ENCODE measurements at places on chromosomes 4 and X.

DNA sequence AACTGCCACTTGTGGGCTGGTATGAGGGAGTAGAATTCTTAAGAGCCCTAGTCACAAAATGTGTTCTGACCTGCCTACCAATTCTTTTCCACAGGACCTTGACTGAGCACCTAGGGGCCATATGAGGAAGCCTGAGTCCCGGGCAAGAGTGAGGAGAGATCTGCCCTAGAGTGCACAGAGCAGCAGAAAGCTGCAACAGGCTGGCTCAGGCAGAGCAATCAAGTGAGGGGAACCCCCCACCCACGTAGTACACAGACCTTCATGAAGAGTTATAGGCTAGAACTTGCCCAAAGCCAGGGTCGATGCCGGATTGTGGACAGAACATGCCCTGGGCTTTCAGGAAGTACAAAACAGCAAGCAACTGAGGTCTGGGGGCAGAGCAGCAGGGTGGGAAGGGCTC is 117.0 kb downstream of the SPOCK3 start:
- DNase-seq = no peak

DNA sequence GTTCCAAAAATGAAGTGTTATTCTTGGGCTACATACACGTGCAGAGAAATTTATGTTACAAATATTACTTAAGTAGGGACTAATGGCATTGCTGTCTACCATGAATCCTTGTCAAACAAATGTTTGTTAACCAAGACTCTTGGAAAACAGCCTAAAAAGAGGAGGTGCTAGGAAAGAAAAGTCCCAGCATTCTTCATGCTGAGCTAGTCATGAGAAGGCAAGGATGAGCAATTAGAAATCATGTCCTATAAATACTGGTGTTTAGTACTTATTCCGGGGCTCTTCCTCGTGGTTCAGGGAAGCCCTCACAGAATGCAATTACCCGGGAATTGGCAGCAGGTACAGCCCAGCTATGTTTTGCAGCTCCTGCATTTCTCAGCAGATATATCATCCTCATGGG is 378.1 kb upstream of the FTHL17 start:
- DNase-seq = no peak

DNA sequence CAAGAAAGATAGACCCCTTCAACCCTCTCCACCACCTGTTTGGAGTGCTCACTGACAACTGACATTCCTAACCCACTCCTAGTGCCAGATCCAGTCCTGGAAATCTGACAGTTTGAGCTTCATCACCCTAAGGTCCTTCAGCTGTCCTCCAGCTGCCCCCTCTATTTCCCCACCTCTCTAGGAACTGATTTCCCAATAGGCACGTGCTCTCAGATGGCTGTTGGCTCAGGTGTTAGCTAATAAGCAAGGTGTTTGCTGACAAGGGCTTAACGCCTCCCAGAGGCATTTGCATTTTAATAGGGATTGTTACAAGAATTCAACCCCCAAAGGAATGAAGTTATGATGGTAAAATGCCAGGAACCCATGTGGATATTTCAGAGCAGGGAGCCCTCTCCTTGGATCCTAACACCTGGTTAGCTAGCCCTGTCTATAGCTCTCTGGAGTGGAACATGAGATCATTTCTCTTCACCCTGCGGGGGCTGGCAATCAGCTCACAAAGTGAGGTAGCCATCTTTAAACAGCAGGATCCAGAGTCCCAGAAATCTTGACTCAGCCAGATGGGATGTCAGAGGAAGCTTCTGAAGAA is 348.5 kb upstream of the SFRP2 start:
- DNase-seq = no peak

DNA sequence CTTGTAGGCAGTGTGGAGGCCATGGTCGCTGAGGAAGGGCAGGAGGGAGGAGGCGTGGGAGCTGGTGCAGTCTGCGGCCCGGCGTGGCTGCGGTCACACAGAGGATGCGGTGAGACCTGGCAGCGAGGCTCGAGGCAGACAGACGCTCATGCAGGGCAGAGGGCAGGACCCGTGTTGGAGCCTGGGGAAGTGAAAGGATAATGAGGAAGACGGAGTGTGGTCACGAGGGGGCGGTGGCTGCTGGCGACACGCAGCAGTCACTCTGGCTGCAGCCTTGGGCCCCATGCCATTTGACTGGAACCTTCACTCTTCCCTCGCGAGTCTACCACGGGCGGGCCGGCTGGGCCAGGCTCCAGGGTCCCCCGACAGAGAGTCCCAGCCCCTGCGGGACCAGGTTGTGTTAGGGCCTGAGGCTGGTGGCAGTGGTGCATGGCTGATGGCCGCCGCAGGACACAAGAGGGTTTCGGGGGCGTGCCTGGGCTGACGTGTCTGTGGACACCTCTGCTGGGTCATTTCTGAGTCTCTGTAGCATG is 68.8 kb upstream of the HGFAC start:
- DNase-seq = no peak

- DNase-seq = no peak
Measured at GRCh38 chr4:55744369-55744768, 75.2 kb upstream of the EXOC1L start.

DNA sequence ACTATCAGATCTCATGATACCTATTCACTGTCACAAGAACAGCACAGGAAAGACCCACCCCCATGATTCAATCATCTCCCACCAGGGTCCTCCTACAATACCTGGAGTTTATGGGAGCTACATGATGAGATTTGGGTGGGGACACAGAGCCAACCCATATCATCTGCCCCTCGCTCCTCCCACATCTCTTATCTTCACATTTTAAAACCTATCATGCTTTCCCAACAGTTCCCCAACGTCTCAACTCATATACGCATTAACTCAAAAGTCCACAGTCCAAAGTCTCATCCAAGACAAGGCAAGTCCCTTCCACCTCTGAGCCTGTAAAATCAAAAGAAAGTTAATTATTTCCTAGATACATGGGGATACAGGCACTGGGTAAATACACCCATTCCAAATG is 1185.2 kb downstream of the PCDH7 start:
- no peak for DNase-seq

- DNase-seq = no peak
Measured at GRCh38 chrX:31547816-31548215, 476.0 kb upstream of the FTHL17 start.

DNA sequence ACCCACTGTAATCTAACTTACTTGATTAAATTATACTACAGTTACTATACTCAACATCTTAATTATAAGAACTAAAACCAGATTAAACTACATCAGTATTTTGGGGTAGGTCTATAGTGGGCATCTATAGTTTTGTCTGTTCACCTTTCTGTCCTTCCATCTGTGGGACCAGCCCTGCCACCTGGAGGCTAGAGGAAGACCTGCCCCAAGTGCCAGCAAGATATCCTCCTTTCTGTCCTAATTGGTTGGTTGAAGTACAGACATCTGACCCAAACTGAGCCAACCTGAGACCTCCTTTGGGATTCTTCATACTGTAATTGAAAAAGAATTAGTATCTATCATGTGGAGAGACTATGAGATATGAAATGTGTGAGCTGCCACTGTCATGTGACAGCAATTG is 172.2 kb upstream of the TLL1 start:
- no peak for DNase-seq

DNA sequence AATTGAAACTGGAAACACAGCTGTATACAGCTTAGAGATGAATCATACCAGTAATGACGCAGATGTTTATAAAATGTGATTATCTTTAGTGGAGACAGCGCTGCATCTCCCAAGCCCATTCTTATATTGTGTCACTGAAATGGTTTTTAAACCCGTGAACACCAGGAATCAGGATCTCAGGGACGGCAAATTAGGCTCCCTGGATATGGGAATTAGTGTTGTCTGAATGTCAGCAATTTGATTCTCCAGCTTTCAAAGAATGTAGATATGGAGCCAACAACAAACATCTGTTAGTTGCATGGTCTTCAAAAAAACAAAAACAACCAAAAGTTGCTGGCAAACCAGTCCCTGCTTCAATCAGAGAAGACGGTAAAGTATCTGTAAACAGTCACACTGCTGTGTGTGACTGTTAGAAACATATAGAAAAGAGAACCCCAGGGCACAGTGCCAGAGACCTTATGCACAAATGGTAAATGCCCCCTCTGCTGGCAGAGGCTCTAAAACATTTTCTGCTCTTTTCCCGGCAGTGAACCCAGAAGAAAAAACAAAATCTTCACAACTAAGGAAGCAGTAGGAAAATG is 351.9 kb upstream of the FTHL17 start:
- DNase-seq = peak; percentile 0
